Stimulated activated CD8-positive, alpha-beta memory T cell treated with anti-CD3 and anti-CD28 coated beads, Interleukin-15, amount 100 ng/mL, for 48 hours (primary cell): ENCODE measurements at places on chromosomes 7 and 10.

GRCh38 chr7:45088821-45089340, at the start of gene NACAD:
NACAD (minus strand) TSS chr7:45088969; CDS start chr7:45088894, 75 bp downstream.
- no peak for DNase-seq

DNA sequence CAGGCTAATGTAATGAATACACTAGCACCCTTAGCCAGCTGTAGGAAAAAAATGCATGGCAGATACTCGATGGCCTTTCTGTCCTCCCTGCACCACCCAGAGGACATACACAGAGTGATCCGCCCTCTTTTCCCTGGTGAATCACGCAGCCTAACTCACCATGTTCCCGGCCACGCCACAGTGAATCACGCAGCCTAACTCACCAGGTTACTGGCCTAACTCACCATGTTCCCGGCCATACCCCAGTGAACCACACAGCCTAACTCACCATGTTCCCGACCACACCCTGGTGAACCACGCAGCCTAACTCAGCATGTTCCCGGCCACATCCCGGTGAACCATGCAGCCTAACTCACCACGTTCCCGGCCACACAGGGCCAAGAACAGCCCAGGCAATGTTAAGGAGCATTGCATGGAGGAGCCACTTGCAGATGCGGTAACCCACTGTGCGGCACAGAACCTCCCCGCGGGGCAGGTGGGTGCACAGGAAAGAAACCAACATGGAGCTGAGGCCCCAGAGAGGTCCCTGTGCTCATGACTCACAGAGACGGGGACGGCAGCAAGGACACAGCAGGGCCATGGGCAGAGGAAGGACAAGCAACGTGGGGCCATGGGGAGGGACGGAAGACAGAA, 508.5 kb downstream of the DNAJB6 start:
- no peak for DNase-seq

GRCh38 chr7:150787321-150788281, 12.6 kb downstream of the TMEM176B start:
- no peak for DNase-seq

DNA sequence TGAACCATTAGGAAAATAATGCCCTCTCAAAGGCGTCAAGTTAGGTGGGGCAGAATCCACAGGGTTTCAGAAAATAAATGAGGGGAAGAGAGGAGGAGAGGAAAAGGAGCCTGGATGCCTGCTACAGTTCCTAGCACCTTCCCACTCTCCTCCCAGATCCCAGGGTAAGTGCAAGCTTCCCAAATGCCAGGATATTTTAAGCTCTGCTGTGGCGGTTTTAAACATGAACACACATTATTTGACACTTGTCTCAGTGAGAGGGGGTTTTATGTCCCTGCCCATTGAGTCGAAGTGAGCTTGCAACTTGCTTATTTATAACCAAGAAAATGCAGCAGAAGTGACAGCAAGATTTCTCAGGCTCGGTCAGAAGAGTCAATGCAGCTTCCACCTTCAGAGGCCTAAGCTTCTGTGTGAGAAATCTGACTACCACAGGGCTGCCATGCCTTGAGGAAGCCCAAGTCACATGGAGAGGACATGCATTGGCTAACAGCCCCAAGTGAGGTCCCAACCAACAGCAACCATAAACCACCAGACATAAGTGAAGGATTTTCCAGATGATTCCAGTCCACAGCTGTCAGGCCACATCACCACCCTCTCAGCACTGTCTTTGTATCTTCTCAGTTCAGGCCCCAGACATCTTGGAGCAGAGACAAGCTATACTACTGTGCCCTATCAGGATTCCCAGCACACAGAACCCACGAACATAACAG, 17.9 kb upstream of the BMPER start:
- no peak for DNase-seq

DNA sequence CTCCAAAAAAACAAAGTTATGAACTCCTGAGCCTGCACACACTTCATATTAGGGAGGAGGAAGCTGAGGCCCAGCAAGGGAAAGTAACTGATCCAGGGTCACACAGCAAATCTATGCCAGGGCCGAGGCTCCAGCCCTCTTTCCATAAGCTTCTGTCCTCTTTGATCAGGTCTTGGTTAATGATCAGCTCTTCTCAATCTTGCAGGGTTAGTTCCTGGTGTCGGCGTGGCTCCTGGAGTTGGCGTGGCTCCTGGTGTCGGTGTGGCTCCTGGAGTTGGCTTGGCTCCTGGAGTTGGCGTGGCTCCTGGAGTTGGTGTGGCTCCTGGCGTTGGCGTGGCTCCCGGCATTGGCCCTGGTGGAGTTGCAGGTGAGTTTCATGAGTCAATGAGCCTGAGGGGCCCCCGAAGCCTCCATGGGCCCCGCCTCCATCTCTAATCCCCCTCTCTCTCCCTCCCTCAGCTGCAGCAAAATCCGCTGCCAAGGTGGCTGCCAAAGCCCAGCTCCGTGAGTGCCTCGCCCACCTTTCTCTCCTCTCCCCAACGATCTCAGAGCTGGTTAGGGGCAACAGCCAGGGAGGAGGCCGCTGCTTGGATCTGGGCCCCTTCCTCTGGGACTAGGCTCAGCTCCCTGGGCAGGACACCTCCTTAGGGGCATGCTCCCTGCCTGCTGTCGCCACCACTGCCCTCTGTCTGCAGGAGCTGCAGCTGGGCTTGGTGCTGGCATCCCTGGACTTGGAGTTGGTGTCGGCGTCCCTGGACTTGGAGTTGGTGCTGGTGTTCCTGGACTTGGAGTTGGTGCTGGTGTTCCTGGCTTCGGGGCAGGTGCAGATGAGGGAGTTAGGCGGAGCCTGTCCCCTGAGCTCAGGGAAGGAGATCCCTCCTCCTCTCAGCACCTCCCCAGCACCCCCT, 23.7 kb upstream of the LIMK1 start:
- no peak for DNase-seq

GRCh38 chr10:19097151-19097550, 48.5 kb downstream of the MALRD1 start:
- no peak for DNase-seq

GRCh38 chr10:113292086-113292485, 260.8 kb upstream of the HABP2 start:
- DNase-seq: no peak

DNA sequence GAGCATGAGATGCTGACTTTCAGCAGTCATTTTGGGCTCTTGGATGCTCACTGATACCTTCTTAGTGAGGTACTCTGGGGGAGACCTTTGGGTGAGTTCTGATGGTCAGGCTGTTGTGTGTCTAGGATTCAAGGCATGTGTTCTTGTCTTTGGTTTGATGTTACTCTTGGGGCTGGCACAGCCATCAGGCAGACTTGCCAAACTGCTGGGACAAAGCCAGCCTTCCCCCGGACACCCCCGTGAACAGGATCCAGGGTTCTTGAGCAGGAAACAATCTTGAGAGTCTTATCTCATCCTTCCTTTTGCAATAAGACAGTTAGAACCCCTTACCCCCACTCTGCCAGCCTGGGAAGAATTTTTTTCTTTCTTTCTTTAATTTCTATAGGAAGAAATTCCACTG, 42.2 kb downstream of the SUFU start:
- no peak for DNase-seq

GRCh38 chr10:85720931-85721590, 645.5 kb downstream of the GRID1 start:
- no peak for DNase-seq

DNA sequence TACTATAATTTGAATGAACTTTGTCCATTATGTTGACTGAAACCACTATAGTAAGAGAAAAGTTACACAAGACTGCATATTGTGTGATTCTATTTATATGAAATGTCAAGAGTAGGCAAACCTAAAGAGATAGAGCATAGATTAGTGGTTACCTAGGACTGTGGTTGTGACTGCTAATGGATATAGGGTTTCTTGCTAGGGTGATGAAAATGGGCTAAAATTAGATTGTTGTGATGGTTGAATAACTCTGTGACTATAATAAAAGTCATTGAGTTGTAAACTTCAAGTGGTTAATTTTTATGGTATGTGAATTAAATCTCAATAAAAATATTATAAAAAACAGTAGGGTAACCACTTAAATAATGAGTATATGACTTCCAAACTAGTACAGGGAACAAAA, 142.9 kb upstream of the AHR start:
- DNase-seq: no peak

- no peak for DNase-seq
These were observed 33.5 kb downstream of the CAMK2B start for GRCh38 chr7:44291733-44292419.

DNA sequence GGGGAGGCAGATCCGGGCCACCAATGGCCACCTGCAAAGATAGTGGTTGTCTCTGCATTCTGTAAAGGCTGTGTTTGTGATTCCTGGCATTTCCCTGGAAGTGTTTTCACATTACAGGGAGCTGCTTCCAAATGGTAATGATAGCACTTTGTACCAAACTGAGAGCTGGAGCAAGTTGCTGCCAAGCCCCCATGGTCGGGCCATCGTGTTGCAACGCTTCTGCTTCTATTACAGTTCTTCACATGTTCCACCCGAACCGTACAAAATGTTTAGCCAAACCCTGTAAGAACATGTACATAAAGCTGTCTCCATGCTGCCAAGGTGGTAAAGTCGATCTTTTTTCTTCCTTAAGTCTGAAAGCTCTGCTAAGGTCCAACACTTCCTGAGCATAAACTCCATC, 397.7 kb upstream of the NFE2L3 start:
- no peak for DNase-seq

GRCh38 chr7:139355320-139355719, 4.4 kb upstream of the LUC7L2 start:
- DNase-seq: no peak
